Vein endothelial cell (primary cell): ENCODE measurements at places on chromosomes 16 and 17. TPM values are rescaled to one million over a fixed set of nuclear protein-coding genes. Genes with fewer than 3 reads are reported as not detected.

CBX8 gene
- 2.2 and 2.6 TPM in 2 replicates for total RNA-seq

KLHL10 gene
- total RNA-seq: not detected in 2 replicates

NLGN2 gene
- 4.6 and 5.2 TPM in 2 replicates for total RNA-seq

TP53TG3F gene
- not detected in 2 replicates for total RNA-seq

ITPRIPL2 gene
- total RNA-seq: 40.8 and 49.3 TPM in 2 replicates

ZACN gene
- not detected in 2 replicates for total RNA-seq

FZD2 gene
- 0.38 and 0.65 TPM in 2 replicates for total RNA-seq

PRR15L gene
- total RNA-seq: not detected in 2 replicates

ZP2 gene
- not detected in 2 replicates for total RNA-seq

MMP25 gene
- total RNA-seq: under 0.01 and 0.10 TPM in 2 replicates

OVCA2 gene
- 84.8 and 93.7 TPM in 2 replicates for total RNA-seq

CRYBA1 gene
- total RNA-seq: not detected in 2 replicates

JPH3 gene
- total RNA-seq: 0.48 and 0.65 TPM in 2 replicates

NPIPB6 gene
- total RNA-seq: 1.1 TPM in 1 of 2 replicates, not detected in the other

KRT32 gene
- total RNA-seq: not detected in 2 replicates

GPR179 gene
- not detected in 2 replicates for total RNA-seq

PRSS53 gene
- total RNA-seq: 1.3 and 2.3 TPM in 2 replicates

LITAFD gene
- not detected in 2 replicates for total RNA-seq

CCL4L2 gene
- total RNA-seq: not detected in 2 replicates

SLC35G6 gene
- total RNA-seq: not detected in 2 replicates

ICAM2 gene
- total RNA-seq: 806 and 851 TPM in 2 replicates

AIPL1 gene
- total RNA-seq: not detected in 2 replicates

KDM6B gene
- 5.3 and 5.6 TPM in 2 replicates for total RNA-seq

P3H4 gene
- total RNA-seq: 42.4 and 69.2 TPM in 2 replicates

RBL2 gene
- 44.7 and 44.8 TPM in 2 replicates for total RNA-seq

PITPNC1 gene
- 6.9 and 10.6 TPM in 2 replicates for total RNA-seq

RCVRN gene
- not detected in 2 replicates for total RNA-seq

RASD1 gene
- total RNA-seq: 9.8 and 16.5 TPM in 2 replicates

TMEM88 gene
- total RNA-seq: 26.5 and 43.0 TPM in 2 replicates

SEPTIN12 gene
- total RNA-seq: not detected in 2 replicates

KRTAP16-1 gene
- total RNA-seq: not detected in 2 replicates

ODAD4 gene
- total RNA-seq: 0.33 and 0.38 TPM in 2 replicates

PRSS36 gene
- total RNA-seq: 0.10 and 0.65 TPM in 2 replicates

KRT222 gene
- total RNA-seq: not detected in 2 replicates

CDR2L gene
- 26.1 and 27.1 TPM in 2 replicates for total RNA-seq

RNF222 gene
- not detected in 2 replicates for total RNA-seq

SMIM36 gene
- not detected in 2 replicates for total RNA-seq

BICDL2 gene
- total RNA-seq: not detected in 2 replicates

LASP1 gene
- total RNA-seq: 237 and 292 TPM in 2 replicates

TNFSF13 gene
- 1.3 and 2.5 TPM in 2 replicates for total RNA-seq

DRC3 gene
- total RNA-seq: 1.7 and 2.0 TPM in 2 replicates

ABCC12 gene
- total RNA-seq: not detected in 2 replicates

NPIPA2 gene
- 0.29 TPM in 1 of 2 replicates, not detected in the other for total RNA-seq

HCRT gene
- not detected in 2 replicates for total RNA-seq

CCDC57 gene
- 12.1 and 14.3 TPM in 2 replicates for total RNA-seq

MRM3 gene
- 20.9 and 22.9 TPM in 2 replicates for total RNA-seq
